ENCODE measurements at places on chromosomes 4 and X.

DNA sequence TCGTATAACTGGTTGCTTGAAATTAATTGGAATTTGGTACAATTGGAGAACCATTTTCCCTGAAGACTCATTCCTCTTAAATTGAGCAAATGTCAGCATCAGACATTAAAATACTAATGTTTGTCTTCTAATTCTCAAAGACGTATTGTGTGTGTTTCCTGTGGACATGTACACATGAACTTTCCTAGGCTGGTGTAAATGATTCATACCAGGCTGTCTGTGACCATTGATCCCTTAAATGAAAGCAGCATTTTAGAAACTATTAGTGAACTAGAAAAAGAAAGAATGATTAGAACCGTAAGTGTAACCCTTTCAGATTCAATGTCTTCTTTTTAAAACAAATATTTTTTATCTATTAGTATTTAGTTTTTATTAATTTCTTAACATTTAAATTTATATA, 332.9 kb downstream of the PPP3CA start:
- no peak for DNase-seq

DNA sequence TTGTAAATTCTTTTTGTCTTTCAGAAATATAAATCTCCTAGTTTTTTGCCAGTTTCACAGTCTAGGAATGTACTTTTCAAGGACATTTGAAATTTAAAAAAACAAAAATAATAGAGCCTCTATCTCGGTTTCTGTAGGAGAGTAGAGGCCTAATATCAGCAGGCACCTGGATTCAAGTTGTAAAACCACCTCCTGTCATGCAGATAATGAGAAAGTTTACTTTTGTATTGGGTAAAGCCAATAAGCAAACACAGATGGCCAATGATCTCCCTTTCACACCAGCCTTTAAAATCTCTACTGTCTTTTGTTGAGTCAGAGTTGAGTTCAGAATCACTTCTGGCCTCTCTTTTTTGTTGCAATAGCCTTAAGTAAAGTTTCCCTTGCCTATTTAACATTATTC, 1499.9 kb downstream of the PCDH18 start:
- no peak for DNase-seq

- no peak for DNase-seq
These were observed 321.6 kb upstream of the PITX2 start for GRCh38 chr4:110944501-110944900.

DNA sequence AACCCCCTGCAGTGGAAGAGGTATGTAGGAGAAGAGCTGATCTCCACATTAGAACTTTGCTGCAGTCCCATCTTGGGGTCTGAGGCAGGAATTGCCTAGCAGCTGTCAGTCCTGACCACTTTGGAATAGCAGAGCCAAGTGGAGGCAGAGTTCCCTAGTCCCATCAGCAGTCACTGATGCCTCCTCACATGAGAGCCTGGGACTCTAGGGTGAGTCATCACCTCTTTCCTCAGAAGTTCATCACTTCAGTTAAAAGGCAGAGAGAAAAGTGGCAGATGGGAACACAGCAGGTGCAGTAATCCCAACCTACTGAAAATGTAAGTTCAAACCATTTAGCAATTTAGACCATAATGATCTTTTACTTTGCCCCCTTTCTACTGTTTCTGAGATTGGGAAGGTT, 73.9 kb upstream of the MED14 start:
- no peak for DNase-seq

DNA sequence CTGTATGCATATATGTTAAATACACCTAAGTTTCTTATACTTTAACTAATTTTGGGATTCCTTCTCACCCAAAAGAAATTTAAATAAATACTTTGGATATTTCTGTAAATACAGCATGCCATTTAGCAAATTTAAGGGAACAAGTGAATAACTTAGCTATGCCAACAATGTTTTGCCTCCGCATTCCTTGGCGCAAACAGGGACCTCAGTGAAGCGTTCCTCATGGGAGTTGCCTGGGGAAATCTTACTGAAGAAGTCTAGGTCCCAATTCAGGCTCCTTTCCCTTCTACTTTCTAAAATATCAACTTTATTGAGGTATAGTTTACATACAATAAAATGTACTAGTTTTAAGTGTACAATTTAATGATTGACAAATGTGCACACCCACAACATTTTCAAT, 25.0 kb downstream of the COL4A5 start:
- DNase-seq = no peak

Data from stimulated activated CD4-positive, alpha-beta T cell treated with anti-CD3 and anti-CD28 coated beads, TNF-alpha, amount 100 ng/mL, for 4 hours (primary cell).